Cardiac septum (tissue), 1 donor: ENCODE measurements at places on chromosomes 7 and 10. TPM values are rescaled to one million over a fixed set of nuclear protein-coding genes. Genes with fewer than 3 reads are reported as not detected.
A peak's percentile ranks its signal among the peaks of the same experiment; 100 is the strongest.

Gene EFCAB10
- total RNA-seq = not detected

DNA sequence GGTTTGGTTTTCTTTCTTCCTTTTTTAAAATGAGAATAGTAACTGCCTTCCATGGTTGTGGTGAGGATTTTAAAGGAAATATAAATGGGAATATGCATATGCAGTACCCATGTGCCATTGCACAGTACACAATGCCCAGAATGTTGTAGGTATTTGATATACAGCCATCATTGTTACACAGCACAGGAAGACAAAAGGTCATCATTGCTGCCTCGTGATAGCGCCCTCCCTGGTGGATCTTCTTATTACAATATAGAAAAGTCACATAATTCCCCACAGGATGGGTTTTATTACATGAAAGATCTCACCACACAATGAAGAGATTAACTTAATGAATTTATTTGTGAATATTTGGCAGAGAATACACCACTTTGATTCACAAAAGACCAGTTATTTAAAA is 76.5 kb downstream of the PPP1R17 start:
- DNase-seq = no peak

GRCh38 chr7:28239823-28240204 is 59.2 kb upstream of the JAZF1 start:
- DNase-seq = no peak

DNA sequence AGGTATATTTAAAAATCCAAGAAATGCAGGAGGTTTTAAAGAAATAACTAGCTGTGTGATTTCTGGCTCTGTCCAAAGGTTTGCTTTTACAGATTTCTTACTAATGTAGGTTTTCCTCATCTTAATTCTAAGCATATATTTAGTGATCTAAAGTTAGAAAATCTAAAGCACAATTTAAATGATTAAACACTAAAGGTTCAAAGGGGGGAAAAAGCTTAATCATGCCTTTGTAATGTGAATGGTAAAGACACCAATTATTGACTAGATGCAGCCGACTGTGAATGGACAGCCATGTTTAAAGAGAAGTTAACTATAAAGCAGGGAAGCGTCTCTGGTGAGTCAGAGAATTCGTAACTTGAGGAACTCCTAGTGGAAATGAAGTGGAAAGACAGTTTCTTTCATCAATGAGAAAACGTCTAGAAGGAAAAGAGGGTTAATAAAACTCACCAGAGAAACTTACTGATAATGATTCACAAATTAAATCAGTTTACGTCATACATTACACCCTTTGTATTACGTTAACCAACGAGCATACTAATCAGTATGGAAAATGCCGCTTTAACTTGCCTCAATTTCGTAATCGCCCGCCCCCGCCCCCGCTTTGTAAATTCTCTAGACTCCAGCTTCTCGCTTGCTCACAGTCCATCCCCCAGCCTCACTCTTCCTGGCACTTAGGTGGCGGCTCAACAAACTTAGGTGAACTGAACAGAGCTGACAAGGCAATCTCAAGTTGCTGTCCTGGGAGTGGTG is 1.1 kb upstream of the HBP1 start:
- DNase-seq = peak; percentile 77

Gene PITX3
- total RNA-seq = 0.51 TPM

Gene ZDHHC16
- 25.5 TPM for total RNA-seq

Gene DYDC2
- not detected for total RNA-seq

DNA sequence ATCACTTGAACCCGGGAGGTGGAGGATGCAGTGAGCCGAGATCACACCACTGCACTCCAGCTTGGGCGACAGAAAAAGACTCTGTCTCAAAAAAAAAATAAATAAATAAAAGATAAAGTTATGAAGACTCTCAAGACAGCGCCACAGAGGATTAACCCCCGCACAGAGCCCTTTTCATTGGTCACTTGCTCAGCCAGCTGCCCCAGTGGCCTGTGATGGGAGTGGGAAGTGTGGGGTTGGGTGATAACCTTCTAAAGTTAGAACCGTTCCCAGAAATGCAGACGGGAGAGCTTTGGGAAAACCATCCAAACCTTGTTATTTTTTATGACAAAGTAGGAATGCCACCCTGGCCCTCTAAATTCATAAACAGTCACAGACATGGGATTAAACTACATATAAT is 57.4 kb downstream of the PARP12 start:
- no peak for DNase-seq

DNA sequence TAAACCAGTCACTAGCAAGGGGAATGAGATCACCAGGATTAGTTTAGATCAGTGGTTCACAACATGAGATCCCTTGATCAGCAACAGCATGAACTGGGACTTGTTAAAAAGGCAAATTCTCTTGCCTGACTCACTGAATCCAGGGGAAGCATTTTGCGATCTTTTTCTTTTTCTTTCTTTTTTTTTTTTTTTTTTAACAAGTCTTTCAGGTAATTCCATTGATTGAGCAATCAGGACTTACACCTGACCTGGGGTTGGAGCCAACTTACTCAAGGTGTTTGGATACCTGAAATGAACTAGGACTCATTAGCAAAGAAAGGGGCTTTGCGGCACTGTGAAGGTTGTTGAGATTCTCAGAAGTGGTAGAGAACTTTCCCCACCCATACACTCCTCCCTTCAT is 47.1 kb upstream of the PRR15 start:
- DNase-seq = no peak

Gene SYT15
- 6.7 TPM for total RNA-seq

Gene TUBGCP2
- total RNA-seq = 39.4 TPM

- DNase-seq = no peak
These were observed 17.2 kb upstream of the FAM170B start for GRCh38 chr10:49151025-49151445.

Gene HOXA6
- total RNA-seq = not detected

DNA sequence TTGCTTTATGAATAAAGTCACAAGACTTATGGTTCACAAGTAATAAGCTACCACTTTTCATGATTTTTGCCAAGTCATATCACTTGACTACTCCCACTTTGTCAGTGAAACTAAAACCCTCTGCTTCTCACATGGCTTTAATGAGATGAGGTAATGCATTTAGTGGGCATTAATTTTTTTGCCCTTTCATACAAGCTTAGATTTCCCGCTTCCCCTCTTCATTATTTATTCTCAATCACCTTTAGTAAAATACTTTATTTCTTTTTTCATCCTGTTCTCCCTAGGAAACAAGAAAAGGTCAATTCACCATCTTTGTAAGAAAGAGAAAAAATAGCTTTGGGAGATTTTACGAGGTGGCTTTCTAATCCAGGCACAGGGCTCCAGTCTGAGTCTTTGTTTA is 109.6 kb upstream of the STARD3NL start:
- no peak for DNase-seq

Gene ADCYAP1R1
- 1.4 TPM for total RNA-seq

GRCh38 chr10:49749144-49749543 is 13.0 kb downstream of the OGDHL start:
- peak; percentile 66 for DNase-seq

Gene CFAP58
- total RNA-seq = 2.7 TPM

GRCh38 chr10:132104471-132105301 is 38.9 kb downstream of the JAKMIP3 start:
- DNase-seq = peak; percentile 70

DNA sequence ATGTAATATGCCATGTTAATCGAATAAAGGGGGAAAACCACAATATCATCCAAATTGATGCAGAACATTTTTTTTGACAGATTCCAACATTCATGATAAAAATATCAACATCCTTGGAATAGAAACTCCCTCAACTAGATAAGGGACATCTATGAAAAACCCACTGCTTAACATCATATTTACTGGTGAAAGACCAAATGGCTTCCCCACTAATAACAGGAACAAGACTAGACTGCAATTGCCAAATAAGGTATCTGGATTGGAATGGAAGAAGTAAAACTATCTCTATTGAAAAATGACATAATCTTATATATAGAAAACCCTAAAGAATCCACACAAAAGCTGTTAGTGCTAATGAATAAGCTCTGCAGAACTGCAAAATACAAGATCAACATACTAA is 27.8 kb downstream of the SMURF1 start:
- DNase-seq = no peak

Gene ABCC2
- total RNA-seq = 0.30 TPM

Gene FOXK1
- total RNA-seq = 29.7 TPM

- peak; percentile 89 for DNase-seq
These were observed 16.9 kb upstream of the ZFAND2A start for GRCh38 chr7:1176891-1177373.

DNA sequence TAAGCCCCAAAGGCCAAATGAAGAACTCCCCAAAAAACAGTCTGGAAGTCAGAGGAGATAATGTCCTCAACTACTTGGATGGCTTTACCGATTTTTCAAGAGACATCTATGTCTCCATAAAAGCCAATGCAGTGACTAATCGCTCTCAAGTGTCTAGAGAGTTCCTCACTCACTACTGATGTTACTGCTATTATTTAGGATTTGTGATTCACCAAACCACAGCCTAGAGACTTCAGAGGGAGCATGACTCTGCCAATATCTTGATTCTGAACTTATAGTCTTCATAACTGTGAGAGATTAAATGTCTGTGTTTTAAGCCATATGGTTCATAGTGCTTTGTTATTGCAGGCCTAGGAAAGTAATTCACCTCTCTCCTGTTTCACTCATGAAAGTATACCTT is 160.2 kb downstream of the IPMK start:
- DNase-seq = no peak

DNA sequence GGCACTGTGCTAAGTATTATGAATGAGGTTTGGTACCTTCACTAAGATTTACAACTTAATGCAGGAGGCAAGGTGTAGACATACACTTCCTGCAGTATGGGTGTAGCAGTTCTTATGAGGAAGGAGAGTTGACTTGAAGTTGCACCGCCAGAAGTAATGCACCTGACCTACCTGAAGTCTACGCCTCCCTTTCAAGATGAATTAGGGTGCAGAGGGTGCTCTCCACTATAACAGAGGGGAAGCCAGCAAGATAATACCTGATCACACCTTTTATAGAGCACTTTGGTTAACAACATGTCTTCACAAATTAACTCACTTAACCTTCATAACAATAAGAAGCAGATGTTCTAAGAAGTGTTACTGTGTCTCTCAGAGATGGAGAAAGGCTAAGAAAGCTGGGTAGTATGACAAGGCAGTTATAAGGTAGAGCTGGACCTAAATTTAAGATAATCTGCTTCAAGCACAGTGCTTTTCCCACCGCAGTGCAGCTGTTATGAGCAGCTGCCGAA is 552 bp upstream of the RAB18 start:
- DNase-seq = no peak

Gene FZD1
- total RNA-seq = 23.1 TPM

DNA sequence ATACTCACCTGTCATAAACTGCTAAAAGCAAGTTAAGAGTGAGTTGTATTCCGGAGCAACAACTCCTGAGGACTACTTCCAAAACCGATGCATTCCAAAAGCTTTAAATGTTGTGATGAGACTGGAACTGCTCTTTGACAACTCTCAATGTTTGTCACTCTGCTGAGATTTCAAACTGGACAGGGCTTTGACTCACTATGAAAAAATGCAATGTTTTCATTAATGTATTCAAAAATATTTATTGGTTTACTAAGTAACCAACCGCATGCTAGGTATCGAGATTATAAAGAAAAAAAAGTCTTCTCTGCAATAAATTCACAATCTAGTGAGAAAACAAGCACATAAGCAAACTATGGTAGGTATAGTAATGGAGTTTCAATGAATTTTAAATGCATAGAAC is 107.9 kb upstream of the GNAI1 start:
- DNase-seq = no peak

DNA sequence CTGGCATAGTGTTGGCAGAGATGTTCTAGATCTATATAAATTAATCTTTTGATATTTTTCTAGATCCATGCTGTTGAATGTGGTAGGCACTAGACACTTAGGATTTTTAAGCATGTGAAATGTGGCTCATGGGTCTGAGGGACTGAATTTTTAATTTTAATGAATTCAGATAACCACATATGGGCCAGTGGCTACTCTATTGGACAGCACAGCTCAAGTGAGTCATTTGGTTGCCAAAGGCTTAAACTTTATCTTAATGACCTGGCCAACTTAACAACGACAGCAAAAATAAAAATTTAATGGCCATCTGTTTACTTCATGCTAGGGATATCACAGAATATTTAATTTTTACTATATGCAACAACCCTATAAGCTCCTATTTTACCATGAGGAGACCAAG is 61.4 kb downstream of the CDK14 start:
- DNase-seq = no peak

DNA sequence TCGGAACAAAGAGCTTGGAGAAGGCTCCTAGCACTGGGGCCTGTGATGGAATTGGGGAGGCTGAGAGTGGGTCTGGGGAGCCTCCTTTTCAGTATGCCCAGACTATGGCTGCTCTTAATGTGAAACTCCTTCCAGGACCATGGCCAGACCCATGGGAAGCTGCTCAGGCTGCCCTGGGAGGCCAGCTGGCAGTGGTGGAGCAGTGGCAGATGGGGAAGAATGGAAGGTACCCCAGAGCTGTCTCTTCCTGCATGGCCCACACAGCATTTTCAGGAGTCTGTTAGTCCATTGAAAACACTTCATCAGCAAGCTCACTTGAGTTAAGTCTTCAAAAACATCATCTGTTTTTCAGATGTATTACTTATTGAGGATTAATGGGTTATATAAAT is 18.5 kb downstream of the NACAD start:
- DNase-seq = no peak

GRCh38 chr7:121605317-121605680 is 209.2 kb upstream of the FAM3C start:
- DNase-seq = no peak
